Fibroblast of villous mesenchyme (primary cell): ENCODE measurements at places on chromosomes 5 and 9. TPM values are rescaled to one million over a fixed set of nuclear protein-coding genes. Genes with fewer than 3 reads are reported as not detected.

FIBCD1 gene
- 4.3 and 19.3 TPM in 2 replicates for total RNA-seq

CAMLG gene
- total RNA-seq = 21.9 and 33.2 TPM in 2 replicates

TAS2R1 gene
- 0.32 and 0.43 TPM in 2 replicates for total RNA-seq

EPB41L4A gene
- total RNA-seq = 0.64 and 0.86 TPM in 2 replicates

PDCD1LG2 gene
- 31.6 and 59.6 TPM in 2 replicates for total RNA-seq

ARID3C gene
- 0.32 TPM in 1 of 2 replicates, not detected in the other for total RNA-seq

KCNV2 gene
- total RNA-seq = not detected in 2 replicates

CCDC152 gene
- 0.86 and 0.97 TPM in 2 replicates for total RNA-seq

HARS2 gene
- 29.6 and 32.0 TPM in 2 replicates for total RNA-seq

FASTKD3 gene
- total RNA-seq = 11.3 and 22.0 TPM in 2 replicates

TUSC1 gene
- total RNA-seq = 6.9 and 12.2 TPM in 2 replicates

MUSK gene
- under 0.01 TPM in 1 of 2 replicates, not detected in the other for total RNA-seq

TLX3 gene
- not detected in 2 replicates for total RNA-seq

RAB24 gene
- 14.2 and 18.0 TPM in 2 replicates for total RNA-seq

GCNT4 gene
- total RNA-seq = 10.6 and 46.2 TPM in 2 replicates

UGT3A2 gene
- total RNA-seq = not detected in 2 replicates

SV2C gene
- not detected in 2 replicates for total RNA-seq

PRLR gene
- 0.97 and 3.5 TPM in 2 replicates for total RNA-seq

RPP25L gene
- 14.7 and 14.8 TPM in 2 replicates for total RNA-seq

PAEP gene
- total RNA-seq = not detected in 2 replicates

GABRA1 gene
- total RNA-seq = not detected in 2 replicates

FAM78A gene
- total RNA-seq = under 0.01 and 0.43 TPM in 2 replicates

MIER3 gene
- total RNA-seq = 18.4 and 28.9 TPM in 2 replicates

CFAP90 gene
- total RNA-seq = not detected in 2 replicates

BSPRY gene
- not detected in 2 replicates for total RNA-seq

HTR1A gene
- total RNA-seq = not detected in 2 replicates

TMEM252 gene
- total RNA-seq = not detected in 2 replicates

WDR31 gene
- total RNA-seq = 0.32 and 0.86 TPM in 2 replicates

NME5 gene
- total RNA-seq = 1.3 and 2.2 TPM in 2 replicates

MYORG gene
- 0.64 and 1.3 TPM in 2 replicates for total RNA-seq

ALDH1A1 gene
- total RNA-seq = 161 and 450 TPM in 2 replicates

PCDHGA12 gene
- 15.5 and 18.7 TPM in 2 replicates for total RNA-seq
